ENCODE measurements at places on chromosomes 5 and 9.

- no peak for DNase-seq
These were observed 16.9 kb upstream of the PLCXD3 start for GRCh38 chr5:41527201-41527779.

DNA sequence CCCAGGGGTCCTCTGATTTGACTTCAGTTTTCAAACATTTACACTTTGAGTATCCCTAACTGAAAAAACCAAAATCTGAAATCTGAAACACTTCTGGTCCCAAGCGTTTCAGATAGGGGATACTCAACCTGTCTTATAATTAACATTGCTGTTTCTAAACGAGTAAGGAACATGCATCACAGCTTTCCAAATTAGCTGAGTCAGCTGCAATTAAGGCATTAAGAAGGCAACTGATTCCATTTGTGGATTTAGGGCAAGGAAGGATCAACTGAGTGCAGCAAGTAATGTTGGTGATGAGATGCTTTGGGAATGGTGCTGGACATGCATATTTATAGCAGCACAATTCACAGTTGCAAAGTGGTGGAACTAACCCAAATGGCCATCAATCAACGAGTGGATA is 168.6 kb downstream of the ACER2 start:
- DNase-seq = no peak

DNA sequence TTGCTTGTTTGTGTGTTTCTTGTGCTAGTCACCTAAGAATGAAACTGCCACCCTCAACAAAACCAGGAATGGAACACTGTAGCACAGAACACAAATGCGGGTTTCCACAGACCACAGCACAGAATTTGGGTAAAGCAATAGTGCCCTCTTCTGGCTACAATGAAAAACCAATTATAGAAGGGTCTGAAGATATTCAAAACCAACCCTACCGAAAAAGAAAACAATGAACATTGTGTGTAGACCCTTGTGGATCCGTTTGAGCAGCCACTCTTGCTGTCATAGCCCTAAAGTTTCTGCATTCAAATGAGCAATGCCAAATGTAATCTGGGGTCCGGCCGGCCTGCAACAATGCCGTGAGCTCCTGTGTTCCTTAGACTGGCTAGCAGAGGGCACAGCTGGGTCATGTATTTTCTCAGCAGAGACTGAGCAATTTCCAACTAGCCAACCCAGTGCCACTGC is 8.3 kb upstream of the ENC1 start:
- no peak for DNase-seq

DNA sequence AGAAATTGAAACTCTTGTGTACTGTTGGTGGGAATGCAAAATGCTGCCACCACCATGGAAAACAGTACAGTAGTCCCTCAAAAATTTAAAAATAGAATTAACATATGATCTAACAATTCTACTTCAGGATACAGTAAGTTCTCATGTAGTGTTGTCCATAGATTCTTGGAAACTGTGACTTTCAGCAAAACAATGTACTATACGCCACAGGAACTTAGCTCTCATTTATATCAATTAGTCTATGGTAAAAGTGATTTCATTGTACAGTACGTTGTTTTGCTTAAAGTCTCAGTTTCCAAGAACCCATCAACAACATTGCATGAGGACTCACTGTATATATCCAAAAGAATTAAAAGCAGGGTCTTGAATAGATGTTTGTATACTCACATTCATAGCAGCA is 233.5 kb upstream of the GAS1 start:
- no peak for DNase-seq

GRCh38 chr5:96816411-96816939 is 8.7 kb upstream of the ERAP1 start:
- DNase-seq = peak; percentile 32

All from stimulated activated CD4-positive, alpha-beta T cell treated with anti-CD3 and anti-CD28 coated beads, Interleukin-15, amount 100 ng/mL, for 1 hour (primary cell).